Thoracic aorta (tissue), 2 donors: ENCODE measurements at places on chromosomes 3 and 15.

GRCh38 chr3:12383218-12383617, 94.3 kb downstream of the PPARG start:
- no peak overlapping the region for H3K27ac ChIP-seq
- no peaks in the 10 kb centered on the region for H3K36me3 ChIP-seq
- no peak for DNase-seq

- no peaks in the 10 kb centered on the region for H3K36me3 ChIP-seq
- no peaks in the 10 kb centered on the region for H3K4me1 ChIP-seq
- no peak for DNase-seq
- no peaks in the 10 kb centered on the region for H3K27me3 ChIP-seq
- no peak overlapping the region for H3K27ac ChIP-seq
Observed at GRCh38 chr15:81686021-81686420, 312.0 kb upstream of the TMC3 start.

- H3K27me3 ChIP-seq: no peaks in the 10 kb centered on the region
Observed at GRCh38 chr3:58474348-58474911, 17.5 kb upstream of the KCTD6 start.

DNA sequence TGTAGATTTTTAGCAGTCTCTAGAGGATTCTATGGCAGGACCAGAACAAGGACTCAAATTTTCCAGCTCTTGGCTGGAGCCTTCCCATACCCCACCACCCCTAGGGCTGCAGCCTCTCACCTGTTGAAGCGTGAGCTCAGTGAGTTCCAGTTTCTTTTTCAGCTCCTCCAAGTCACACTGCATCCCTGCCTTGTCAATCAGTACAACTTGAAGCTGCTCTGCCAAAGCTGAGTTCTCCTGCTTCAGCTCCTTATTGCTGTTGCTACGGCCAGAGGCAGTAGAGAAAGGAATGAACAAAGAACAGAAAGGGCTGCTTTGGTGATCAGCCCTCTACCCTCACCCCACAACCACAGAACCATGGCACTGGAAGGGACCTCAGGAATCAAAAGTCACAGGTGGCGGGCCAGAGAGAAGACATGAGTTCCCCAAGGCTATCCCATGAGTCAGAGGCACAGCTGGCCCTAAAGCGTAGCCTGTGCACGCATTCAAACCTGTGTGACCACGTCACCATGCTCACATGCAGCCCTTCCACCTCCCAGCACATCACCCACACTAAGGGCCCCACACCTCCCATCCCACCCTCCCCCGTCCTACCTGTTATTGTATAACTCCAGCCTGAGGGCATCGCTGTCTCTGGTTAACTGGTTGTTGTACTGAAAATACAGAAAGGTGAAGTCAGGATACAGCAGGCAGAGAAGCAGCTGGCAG, 83.3 kb upstream of the C2CD4B start:
- H3K36me3 ChIP-seq: no peaks in the 10 kb centered on the region
- H3K4me1 ChIP-seq: no peaks in the 10 kb centered on the region
- no peaks in the 10 kb centered on the region for H3K27me3 ChIP-seq
- H3K4me3 ChIP-seq: no peak overlapping the region
- H3K27ac ChIP-seq: no peak overlapping the region

GRCh38 chr3:191303596-191303995, 25.6 kb upstream of the CCDC50 start:
- no peak overlapping the region for H3K4me3 ChIP-seq
- no peak overlapping the region for H3K27ac ChIP-seq
- H3K4me1 ChIP-seq: no peaks in the 10 kb centered on the region
- no peaks in the 10 kb centered on the region for H3K36me3 ChIP-seq
- H3K27me3 ChIP-seq: no peaks in the 10 kb centered on the region

GRCh38 chr15:74793135-74794028, 11.5 kb downstream of the CSK start:
- no peak for DNase-seq
- H3K27ac ChIP-seq: no peak overlapping the region
- H3K27me3 ChIP-seq: no peaks in the 10 kb centered on the region

- no peaks in the 10 kb centered on the region for H3K36me3 ChIP-seq
- no peaks in the 10 kb centered on the region for H3K27me3 ChIP-seq
- no peak overlapping the region for H3K4me3 ChIP-seq
- H3K27ac ChIP-seq: no peak overlapping the region
Observed at GRCh38 chr3:102909904-102910303, 475.1 kb downstream of the ZPLD1 start.

- no peaks in the 10 kb centered on the region for H3K36me3 ChIP-seq
- H3K4me3 ChIP-seq: peak overlapping the region; percentile 67
- DNase-seq: no peak
- peak overlapping the region; percentile 95 for H3K27ac ChIP-seq
Observed at GRCh38 chr15:84817466-84818081, 418 bp downstream of the ALPK3 start.

GRCh38 chr3:151174351-151174750, 28.7 kb downstream of the GPR171 start:
- no peaks in the 10 kb centered on the region for H3K36me3 ChIP-seq
- H3K27me3 ChIP-seq: no peaks in the 10 kb centered on the region
- no peak overlapping the region for H3K27ac ChIP-seq
- no peaks in the 10 kb centered on the region for H3K4me1 ChIP-seq
- no peak overlapping the region for H3K4me3 ChIP-seq

GRCh38 chr3:134526319-134526718, 40.5 kb downstream of the CEP63 start:
- H3K4me3 ChIP-seq: no peak overlapping the region
- DNase-seq: no peak
- H3K27me3 ChIP-seq: no peaks in the 10 kb centered on the region
- H3K27ac ChIP-seq: no peak overlapping the region
- H3K36me3 ChIP-seq: no peaks in the 10 kb centered on the region
